Bronchial smooth muscle cell (primary cell): ENCODE measurements at places on chromosomes 5 and 9. TPM values are rescaled to one million over a fixed set of nuclear protein-coding genes. Genes with fewer than 3 reads are reported as not detected.

Gene FBXL7
- total RNA-seq = 3.3 and 3.4 TPM in 2 replicates

Gene SUSD3
- 0.32 and 0.94 TPM in 2 replicates for total RNA-seq

Gene TMEM252
- total RNA-seq = not detected in 2 replicates

Gene PRUNE2
- total RNA-seq = 11.3 and 11.8 TPM in 2 replicates

Gene PHF24
- total RNA-seq = 0.09 and 0.16 TPM in 2 replicates

Gene RNF208
- total RNA-seq = 0.09 and 0.16 TPM in 2 replicates

Gene IL13
- total RNA-seq = 0.16 TPM in 1 of 2 replicates, not detected in the other

Gene TAF11L10
- total RNA-seq = not detected in 2 replicates

Gene ZFP2
- 1.9 and 2.6 TPM in 2 replicates for total RNA-seq

Gene ABHD17B
- total RNA-seq = 13.1 and 14.5 TPM in 2 replicates

Gene CBY3
- 0.16 TPM in 1 of 2 replicates, not detected in the other for total RNA-seq

Gene EFNA5
- 0.77 and 5.2 TPM in 2 replicates for total RNA-seq

Gene ABLIM3
- 23.6 and 24.9 TPM in 2 replicates for total RNA-seq

Gene TMEM174
- total RNA-seq = not detected in 2 replicates

Gene CANX
- 543 and 604 TPM in 2 replicates for total RNA-seq

Gene HMGCR
- 54.4 and 66.2 TPM in 2 replicates for total RNA-seq

Gene AHRR
- 23.8 and 29.2 TPM in 2 replicates for total RNA-seq

Gene JADE2
- total RNA-seq = 22.2 and 24.4 TPM in 2 replicates

Gene THBS4
- total RNA-seq = 1.6 and 3.4 TPM in 2 replicates

Gene TMEFF1
- 1.3 and 2.3 TPM in 2 replicates for total RNA-seq

Gene FREM1
- 0.16 TPM in 1 of 2 replicates, not detected in the other for total RNA-seq

Gene FIBCD1
- total RNA-seq = 6.7 and 9.3 TPM in 2 replicates

Gene PCDHA7
- total RNA-seq = 0.26 and 0.47 TPM in 2 replicates

Gene KCTD16
- total RNA-seq = 0.26 and 0.47 TPM in 2 replicates
